ENCODE measurements at places on chromosomes 12 and 14.
A peak's percentile ranks its signal among the peaks of the same experiment; 100 is the strongest.

DNA sequence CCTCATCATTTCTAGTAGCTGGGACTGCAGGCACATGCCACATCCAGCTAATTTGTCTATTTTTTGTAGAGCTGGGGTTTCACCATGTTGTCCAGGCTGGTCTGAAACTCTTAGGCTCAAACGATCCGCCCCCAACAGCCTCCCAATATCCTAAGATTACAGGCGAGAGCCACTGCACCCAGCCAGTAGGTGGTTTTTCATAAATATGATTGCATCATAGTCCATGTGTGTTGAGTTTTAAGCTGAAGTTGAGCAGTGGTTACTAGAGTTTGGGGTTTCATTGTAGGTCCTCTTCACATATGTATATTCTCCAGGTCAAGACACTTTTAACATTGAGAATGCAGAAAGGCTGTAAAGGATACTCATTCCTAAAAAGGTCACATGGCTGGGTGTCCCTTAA, 13.1 kb upstream of the TNS2 start:
- no peak for DNase-seq

- DNase-seq = no peak
Measured at GRCh38 chr14:74517731-74518130, 24.2 kb downstream of the ISCA2 start.

GRCh38 chr12:57733928-57734327, 4.6 kb downstream of the AGAP2 start:
- DNase-seq = no peak

DNA sequence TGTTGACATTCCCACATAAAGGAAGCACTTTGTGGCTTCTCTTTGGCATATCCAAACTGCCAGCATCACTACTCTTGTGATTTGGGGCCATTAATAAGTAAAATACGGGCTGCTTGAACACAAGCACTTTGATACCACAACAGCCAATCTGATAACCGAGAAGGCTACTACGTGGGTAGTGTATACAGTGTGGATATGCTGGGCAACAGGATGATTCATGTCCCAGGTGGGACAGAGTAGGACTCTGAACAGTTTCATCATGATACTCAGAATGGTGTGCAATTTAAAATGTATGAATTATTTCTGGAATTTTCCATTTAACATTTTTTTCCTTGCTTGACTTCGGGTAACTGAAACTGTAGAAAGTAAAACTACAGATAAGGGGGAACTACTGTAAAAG, 225.0 kb upstream of the DDHD1 start:
- DNase-seq = no peak

- DNase-seq = no peak
Measured at GRCh38 chr14:44914849-44915248, 46.9 kb downstream of the KLHL28 start.

DNA sequence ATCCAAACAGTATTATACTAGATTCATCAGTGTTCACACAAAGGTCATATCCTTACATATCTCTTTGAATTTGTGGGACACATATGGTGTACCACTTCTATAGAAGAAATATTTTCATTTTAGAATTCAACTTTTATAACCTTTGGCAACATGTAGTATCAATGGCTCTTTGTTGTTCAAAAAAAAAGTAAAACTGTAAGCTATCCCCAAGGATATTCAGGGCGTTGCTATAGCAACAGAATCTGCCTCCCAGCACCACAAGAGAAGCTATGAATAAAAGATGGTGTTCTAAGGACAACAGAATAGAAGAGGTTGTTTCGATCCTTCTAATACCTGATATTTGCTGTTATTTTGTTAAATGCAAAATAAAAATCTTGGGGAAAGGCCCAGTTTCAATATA, 139.3 kb downstream of the BRMS1L start:
- no peak for DNase-seq

GRCh38 chr14:85532374-85533022, 2.6 kb downstream of the FLRT2 start:
- no peak for DNase-seq

DNA sequence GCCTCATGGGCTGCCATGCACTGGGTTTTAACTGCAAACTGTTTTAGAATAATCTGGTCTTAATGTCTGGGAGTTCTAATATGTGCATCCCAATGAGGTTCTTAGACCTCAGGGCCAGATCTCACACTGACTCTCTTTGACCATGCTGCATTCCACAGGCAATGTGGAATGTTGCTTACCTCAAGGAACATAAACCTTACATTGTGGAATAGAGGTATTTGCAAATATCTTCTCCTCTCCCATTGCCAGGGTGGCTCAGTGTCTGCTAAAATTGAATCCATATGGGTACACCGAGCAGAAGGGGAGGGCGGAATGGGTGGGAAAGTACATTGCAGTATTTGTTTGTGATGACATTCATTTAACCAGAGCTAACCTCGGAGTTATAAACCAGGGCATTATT, 78.6 kb downstream of the CHST11 start:
- DNase-seq = no peak

DNA sequence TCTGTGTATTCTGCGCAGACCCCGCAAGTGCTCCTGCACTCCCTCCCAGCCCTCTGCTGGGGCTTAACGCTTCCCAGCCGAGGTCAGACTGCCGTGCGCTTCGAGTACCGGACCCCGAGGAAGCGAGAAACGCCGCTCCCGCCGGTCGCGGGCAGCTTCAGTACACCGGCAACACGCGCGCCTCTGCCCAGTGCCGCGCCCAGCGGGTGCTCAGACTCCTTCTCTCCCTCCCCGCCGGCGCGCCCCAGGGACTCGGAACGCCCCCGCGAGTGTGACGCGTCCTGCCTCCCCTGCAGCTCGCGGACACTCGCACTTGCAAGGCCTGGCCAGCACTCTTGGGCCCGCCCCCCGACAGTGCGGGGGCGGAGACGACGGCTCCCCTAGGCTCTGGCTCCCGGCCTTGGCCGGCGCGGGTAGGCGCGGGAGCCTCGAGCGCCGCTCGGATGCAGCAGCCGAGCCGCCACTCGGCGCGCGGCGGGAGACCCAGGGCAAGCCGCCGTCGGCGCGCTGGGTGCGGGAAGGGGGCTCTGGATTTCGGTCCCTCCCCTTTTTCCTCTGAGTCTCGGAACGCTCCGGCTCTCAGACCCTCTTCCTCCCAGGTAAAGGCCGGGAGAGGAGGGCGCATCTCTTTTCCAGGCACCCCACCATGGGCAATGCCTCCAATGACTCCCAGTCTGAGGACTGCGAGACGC, at the start of gene PTGER2:
PTGER2 (plus strand) TSS at position 410 of the 692 bp plus-strand sequence; CDS start at position 647, 237 bp downstream.
- peak; percentile 60 for DNase-seq

DNA sequence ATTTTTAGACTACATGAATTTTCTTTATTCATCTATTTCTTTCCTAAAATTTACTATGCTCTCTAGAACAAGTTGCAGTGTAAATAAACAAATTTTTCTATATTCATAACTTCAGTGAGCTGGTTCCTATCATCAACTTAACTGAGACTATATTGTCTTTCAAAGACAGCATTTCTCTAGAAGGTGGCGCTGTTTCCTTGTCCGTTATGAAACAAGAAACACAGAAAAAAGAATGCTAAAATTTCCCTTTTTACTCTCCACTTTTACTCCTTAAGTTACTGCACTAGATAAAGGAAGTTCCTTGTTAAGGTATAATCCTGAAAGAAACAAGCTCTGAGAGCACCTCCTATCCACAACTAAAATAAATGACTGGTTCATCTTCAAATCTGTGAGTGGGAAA, 8.2 kb upstream of the CLEC2A start:
- peak; percentile 37 for DNase-seq

DNA sequence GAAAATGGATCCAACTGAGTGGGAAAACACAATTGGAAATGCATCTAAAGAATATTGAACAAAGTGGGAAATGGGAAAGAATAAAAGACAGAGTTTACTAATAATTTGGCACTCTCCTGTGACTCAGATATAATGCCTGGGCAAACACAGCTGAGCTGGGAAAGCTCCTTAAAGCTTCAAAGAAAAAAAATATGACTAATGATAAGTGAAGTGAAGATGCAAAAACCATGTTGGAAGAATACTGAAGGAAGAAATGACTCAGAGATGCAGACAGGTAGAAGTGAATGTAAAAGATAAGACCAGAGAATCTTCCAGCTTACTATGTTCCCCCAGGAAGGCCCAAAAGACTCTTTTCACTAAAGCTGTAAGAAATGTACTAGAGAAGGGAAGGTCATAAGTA, 62.4 kb upstream of the FOXG1 start:
- no peak for DNase-seq

GRCh38 chr12:103326190-103326589, 169.6 kb downstream of the C12orf42 start:
- no peak for DNase-seq

DNA sequence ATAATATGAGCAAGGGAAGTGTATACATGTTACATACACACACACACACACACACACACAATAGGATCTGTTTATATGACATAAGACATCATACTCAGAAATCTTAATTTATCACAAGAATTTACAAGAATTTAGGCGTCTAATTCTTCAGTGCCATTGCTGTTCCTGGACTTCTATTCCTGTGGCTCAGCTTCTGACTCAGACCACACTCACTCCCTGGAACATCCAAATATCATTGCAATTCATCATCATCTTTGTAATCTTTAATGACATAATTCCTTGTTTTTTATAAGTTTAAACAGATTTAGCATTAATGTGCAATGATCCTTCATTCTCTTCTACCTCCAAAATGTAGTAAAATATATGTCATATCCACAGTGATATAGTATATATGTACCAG, 544.2 kb downstream of the FOXG1 start:
- DNase-seq = peak; percentile 12

DNA sequence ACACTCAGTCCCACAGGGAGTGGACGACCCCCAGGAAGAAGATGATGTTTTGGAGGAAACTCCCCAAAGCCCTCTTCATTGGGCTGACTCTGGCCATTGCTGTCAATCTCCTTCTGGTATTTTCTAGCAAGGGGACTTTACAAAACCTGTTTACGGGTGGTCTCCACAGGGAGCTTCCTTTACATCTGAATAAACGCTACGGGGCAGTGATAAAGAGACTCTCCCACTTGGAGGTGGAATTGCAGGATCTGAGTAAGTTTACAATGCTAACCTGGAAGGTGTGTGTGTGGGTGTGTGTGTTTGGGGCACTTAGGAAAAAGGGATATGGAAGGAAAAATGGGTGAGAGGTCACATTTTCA, 416 bp downstream of the GALNT8 start:
- DNase-seq = no peak

GRCh38 chr14:75993567-75994041, 8.0 kb downstream of the IFT43 start:
- no peak for DNase-seq

- DNase-seq = no peak
Measured at GRCh38 chr14:68578597-68578996, 214.3 kb downstream of the ZFP36L1 start.

GRCh38 chr12:132064631-132065030, 79.5 kb downstream of the DDX51 start:
- no peak for DNase-seq

- no peak for DNase-seq
Measured at GRCh38 chr14:63483315-63483714, 59.9 kb downstream of the PPP2R5E start.

DNA sequence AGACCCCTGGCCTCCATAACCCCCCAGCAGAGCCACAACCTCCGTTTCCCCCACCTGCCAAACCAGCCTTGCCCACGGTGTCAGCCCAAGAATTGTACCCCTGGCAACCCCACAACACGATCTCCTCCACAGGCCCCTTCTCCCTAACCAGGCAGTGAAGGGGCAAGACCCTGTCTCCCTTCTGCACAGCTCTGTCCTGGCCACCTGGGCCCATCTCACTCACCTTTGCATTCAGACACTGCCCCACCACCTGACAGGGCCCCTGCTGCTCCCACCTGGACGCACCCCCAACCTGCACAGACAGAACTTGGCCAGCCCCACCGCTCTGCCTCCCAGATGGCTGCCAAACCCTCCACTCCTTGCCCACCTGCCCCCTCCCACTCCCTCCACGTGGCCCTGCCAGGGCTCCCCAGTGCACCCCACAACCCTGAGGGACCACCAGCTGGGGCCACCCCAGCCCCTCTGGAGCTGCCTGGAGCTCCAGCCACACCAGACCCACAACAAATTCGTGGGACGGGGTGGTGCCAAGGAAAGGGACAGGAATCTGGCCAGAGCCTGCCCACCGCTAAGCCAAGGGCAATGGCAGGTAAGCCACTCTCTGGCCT, 11.8 kb downstream of the AHNAK2 start:
- DNase-seq = no peak

GRCh38 chr12:31205054-31205453, 120.9 kb downstream of the SINHCAF start:
- peak; percentile 50 for DNase-seq

DNA sequence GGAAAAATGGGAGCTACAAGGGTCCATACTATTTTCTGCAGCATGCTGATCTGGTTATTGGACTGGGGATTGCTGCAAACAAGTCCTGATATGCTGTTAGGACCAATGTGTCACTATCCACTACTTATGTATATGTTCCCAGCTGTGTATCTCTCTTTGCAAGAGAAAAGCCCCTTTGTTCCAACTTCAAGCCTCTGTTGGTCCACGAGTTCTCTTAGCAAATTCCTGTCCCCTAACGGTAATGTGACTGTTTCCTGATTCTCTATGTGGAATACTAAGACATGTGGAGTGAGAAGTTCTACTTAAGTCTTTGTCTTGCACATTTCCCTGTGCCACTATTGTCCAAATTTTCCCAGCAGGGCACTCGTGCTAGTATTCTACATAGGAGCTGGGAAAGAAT, 557.7 kb downstream of the FSCB start:
- DNase-seq = no peak

DNA sequence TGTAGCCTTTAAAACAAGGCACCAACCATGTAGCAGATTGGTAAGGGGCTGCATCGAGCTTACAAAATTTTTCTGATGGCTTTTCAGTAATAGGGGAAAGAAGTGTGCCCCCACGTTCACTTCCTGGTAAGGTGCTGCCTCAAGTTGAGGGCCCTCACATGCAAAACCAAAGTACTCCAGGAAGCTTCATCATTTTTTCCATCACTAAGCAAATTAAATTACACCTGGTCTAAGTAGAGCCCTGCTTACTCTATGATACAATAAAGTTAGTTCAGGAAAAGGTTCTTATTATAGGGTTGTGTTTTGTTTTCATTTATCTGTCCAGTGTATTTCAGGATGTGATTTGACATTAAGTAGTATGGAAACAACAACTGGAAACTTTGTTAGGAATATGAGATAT, 15.0 kb upstream of the AKAP5 start:
- no peak for DNase-seq

DNA sequence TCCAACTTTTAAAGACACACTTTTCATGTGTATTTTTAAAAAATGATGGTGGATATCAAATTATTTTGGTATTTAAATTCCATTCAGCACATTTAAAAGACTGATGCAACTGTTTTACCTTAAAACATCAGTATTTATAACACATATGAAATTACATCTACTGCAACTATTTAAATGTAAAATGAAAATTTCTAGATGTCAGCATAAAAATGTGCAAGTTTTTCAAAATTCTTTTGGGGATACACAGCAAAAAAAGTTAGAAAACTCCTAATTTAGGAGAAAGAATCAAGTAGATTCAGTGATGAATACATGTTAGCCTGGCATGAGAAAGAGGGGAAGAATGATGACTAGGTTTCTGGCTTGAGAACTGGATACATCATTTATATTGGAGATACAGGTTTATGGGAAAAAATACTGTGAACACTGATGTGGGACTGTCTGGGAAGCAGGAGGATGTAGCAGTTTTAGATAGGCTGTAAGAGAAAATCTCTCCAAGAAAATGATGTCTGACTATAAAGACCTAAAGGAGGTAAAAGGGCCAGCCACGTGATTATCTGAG, 9.2 kb downstream of the SOS2 start:
- DNase-seq = no peak

- no peak for DNase-seq
Measured at GRCh38 chr12:95487024-95487423, 13.1 kb downstream of the METAP2 start.

- no peak for DNase-seq
Measured at GRCh38 chr12:12450043-12450471, 93.2 kb downstream of the BORCS5 start.

Measured in endothelial cell of umbilical vein (primary cell).